ENCODE measurements at places on chromosomes 2 and 18. TPM values are rescaled to one million over a fixed set of nuclear protein-coding genes. Genes with fewer than 3 reads are reported as not detected.

The GALNT14 gene
- not detected for total RNA-seq

The GPR39 gene
- total RNA-seq: not detected

The BMP10 gene
- not detected for total RNA-seq

The SP110 gene
- 7.4 TPM for total RNA-seq

The CFAP65 gene
- not detected for total RNA-seq

The ERMN gene
- total RNA-seq: not detected

GRCh38 chr18:10015288-10015701 is 101.5 kb downstream of the VAPA start:
- DNase-seq: no peak
- no peaks in the 10 kb centered on the region for H3K27me3 ChIP-seq
- H3K27ac ChIP-seq: peak overlapping the region; percentile 86
- no peak overlapping the region for H3K4me3 ChIP-seq

GRCh38 chr2:171939743-171940071 is 17.4 kb downstream of the HAT1 start:
- DNase-seq: no peak
- no peaks in the 10 kb centered on the region for H3K36me3 ChIP-seq
- peaks cover 4% of the 10 kb centered on the region for H3K4me1 ChIP-seq
- no peak overlapping the region for H3K27ac ChIP-seq
- H3K4me3 ChIP-seq: no peak overlapping the region

DNA sequence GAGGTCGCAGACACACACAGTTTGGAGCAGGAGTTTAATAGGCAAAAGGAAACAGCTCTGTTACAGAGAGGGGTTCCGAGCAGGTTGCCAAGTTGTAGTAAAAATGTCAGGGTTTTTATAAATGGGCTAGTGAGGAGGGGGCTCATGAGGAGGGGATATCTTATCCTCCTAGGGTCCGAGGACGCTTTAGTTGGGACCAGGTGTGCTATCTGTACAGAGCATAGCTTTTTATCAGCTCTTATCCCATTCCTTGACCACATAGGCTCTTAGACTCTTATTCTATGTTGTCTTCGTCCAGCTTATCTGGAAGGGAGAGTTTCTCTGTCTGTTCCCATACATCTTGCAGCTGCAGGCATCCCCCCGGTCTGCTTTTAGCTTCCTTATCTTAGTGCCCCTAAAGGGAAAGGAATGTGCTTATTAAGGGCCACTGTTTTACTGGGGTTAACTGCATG is 44.7 kb downstream of the PDK1 start:
- no peaks in the 10 kb centered on the region for H3K4me1 ChIP-seq
- no peak for DNase-seq
- H3K4me3 ChIP-seq: no peak overlapping the region
- H3K27ac ChIP-seq: no peak overlapping the region

DNA sequence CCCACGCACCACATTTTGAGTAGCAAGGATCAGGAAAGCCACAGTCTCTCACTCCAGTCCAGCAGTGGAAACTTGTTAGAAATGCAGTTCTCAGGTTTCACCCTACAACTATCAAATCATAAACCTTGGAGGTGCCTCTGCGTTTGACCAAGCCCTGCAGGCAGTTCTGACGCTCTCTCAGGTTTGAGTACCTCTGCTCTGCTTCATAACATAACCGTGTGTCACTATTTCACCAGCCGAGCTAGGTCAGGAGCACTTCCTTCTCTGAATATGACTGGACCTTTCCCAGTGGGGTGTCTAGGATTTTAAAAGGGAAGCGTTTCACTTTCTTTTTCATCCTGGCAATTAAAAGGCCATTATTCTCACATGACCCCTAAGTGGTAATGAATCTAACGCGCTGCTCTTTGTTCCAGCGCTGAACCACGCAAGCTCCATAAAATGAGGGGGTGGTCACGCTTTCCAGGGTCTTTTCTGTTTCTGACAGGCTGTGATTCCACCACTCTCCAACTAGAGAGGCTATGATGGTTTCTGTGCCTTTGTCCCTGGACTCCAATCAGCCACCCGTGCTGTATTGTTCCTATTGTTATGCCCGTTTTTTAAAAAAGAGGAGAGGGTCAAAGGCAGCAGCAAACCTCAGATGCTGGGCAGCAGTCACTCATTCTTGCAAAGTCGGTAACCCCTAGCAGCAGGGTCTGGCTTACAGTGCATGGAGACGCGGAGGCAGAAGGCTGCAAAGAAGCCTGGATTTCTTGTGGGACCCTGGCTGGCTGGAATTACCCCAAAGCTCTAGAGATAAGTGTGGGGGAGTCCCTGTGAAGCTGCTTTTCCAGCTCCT is 75.2 kb upstream of the CTNNA2 start:
- no peak overlapping the region for H3K27ac ChIP-seq
- H3K36me3 ChIP-seq: no peaks in the 10 kb centered on the region
- no peak for DNase-seq
- H3K4me3 ChIP-seq: no peak overlapping the region
- no peaks in the 10 kb centered on the region for H3K4me1 ChIP-seq
